ENCODE measurements at places on chromosomes 16 and 17.

GRCh38 chr17:71613996-71614395 is 506.8 kb upstream of the SOX9 start:
- no peak for DNase-seq

DNA sequence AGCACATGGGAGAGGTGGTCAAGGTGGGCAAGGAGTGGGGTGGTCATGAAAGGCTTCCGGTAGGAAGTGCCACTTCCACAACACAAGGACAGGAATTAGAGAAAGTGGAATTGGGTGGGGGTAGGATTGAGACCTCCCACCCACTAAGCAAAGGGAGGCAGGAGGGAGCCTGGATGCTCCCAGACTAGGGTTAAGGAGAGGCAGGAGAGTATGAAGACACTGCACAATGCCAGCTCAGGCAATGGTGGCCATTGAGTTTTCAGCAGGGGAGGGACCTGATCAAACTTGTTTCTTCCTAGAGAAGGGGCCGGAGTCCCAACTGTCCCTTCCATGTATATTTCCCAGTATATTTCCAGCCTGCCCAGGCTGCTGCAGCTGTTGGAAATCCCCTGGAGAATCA is 3.1 kb upstream of the RAB11FIP4 start:
- no peak for DNase-seq

DNA sequence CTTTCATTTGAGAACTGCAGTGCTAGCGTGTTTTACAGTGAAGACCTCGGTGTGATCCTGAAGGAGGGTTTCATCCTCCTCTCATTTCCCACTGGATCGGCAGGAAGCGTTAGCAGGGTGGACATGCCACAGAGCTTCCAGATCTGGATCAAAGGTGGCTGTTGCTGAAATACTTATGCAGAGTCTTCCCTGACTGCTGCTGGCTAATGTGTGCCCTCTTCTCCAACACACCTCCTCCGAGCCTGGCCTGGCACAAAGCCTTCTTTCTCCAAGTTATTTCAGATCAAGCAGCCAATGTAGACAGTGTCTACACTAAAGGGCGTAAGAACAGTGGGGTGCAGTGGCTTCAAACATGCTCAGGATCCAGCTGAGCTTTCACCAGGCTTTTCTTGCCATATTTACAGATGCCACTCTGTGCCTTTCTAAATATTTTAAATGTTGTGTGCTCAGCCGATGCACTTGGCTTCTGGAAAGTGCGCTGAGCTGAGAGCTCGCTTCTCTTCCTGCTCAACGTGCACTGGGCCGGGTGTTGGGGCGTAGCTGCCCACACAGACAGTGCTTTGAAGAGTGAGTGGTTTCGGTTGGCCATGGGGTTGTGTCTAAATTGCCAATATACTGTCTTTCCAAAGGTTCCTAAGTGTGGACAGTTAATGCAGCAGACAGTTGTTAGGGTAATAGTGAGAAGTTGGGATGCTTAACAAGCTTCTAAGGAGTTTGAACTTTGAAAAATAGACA is 2.1 kb downstream of the ZNF750 start:
- DNase-seq: no peak

GRCh38 chr17:10415161-10415560 is 6.6 kb downstream of the MYH8 start:
- no peak for DNase-seq

GRCh38 chr16:4641895-4642294 is 17.3 kb downstream of the MGRN1 start:
- no peak for DNase-seq

DNA sequence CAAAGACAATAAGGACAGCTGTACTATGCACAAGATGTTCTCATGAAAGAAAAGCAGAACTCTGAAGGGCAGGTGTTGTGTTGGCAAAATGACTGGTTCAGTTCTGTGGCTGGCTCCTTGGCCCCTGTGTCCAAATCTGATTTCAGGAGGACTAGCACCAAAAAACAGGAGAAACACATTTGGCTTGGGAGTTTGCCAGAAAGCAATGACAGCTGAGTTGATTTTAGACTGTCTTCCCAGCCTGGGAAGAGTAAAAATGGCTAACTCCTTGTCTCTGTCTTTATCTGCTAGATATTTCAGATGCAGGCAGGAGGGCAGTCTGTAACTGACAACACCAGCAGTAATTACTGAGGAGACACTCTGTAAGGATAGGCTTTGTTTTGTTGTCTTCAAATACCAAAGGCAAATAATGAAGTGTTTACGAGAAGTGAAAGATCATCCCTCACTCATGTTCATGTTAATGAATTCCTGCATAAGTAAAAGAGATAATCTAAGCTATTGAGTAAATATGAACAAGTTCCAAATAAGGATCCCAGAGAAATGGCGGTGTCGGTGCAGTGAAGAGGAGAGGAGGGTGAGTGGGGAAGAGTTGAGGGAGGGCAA is 989.0 kb downstream of the CDH11 start:
- DNase-seq: no peak

- DNase-seq: no peak
These were observed 43.7 kb downstream of the SEC14L1 start for GRCh38 chr17:77184474-77184873.

GRCh38 chr16:9331503-9331902 is 240.1 kb downstream of the HAPSTR1 start:
- no peak for DNase-seq

GRCh38 chr16:58049232-58050185 is 24.0 kb downstream of the MMP15 start:
- DNase-seq: no peak

GRCh38 chr16:24013864-24014645 is 178.3 kb downstream of the PRKCB start:
- DNase-seq: no peak

GRCh38 chr17:13643180-13643579 is 41.5 kb upstream of the HS3ST3A1 start:
- DNase-seq: no peak

DNA sequence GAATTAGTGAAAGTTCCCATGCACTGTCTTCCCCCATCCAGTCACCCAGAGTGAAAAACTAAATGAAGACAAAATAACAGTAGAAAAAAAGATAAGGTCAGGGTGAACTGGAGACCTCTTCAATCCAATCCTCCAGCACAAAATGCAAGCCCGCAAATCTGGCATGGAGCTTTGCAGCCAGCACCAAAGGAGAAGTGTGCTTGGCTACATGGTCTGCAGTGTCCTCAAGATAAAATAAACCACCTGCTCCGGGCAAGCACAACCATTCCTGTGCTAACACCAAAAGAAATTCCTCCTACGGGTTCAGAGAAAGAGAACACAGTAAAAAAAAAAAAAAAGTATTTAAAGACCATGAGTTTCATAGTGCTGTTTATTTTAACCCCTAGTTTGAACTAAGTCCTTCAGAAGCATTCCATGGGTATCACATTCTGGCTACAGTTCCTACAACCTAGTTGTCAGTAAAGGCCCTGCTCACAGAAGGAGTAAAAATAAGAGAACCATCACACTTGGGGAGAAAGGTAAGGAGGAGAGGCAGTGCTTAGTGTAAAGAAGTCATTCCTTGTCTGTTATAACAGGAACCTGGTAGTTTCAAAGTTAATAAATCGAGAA is 109.1 kb downstream of the GAS7 start:
- DNase-seq: no peak

DNA sequence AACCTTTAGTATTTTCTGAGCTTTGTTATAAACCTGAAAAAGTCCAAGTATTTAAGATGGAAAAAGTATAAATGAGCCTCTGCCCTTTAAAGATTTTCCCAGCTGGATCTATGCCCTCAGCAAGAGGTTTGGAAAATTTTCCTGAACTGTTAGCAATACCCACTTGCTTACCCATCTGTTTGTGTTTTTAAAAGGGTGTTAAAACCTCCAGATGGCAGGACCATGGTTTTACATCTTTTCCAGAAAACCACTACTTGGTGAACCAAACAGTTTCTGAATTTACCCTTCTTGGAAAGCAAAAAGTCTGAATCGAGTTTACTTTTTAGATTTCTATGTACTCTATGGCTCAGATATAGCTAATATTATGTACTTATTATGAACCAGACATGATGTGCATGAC is 719 bp downstream of the PMFBP1 start:
- no peak for DNase-seq

- DNase-seq: no peak
These were observed 47.1 kb downstream of the VMP1 start for GRCh38 chr17:59754552-59754951.

DNA sequence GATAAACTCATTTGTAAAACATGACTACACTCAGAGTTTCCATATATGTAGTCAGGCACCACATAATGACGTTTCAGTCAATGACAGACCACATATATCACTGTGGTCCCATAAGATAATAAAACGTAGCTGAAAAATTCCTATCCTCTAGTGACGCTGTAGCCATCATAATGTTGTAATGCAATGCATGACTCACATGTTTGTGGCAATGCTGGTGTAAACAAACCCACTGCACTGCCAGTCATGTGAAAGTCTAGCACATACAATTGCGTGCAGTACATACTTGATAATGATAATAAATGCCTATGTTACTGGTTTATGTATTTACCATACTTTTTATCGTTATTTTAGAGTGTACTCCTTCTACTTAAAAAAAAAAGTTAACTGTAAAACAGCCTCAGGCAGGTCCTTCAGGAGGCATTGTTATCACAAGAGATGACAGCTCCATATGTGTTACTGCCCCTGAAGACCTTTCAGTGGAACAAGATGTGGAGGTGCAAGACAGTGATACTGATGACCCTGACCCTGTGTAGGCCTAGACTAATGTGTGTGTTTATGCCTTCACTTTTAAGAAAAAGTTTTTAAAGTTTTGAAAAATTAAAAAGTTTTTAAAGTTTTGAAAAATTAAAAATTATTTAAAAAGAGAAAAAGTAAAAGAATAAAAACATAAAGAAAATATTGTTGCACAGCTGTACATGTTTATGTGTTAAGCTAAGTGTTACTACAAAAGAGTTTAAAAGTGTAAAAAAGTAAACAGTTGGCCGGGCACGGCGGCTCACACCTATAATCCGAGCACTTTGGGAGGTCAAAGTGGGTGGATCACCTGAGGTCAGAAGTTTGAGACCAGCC is 9.0 kb downstream of the STAT5B start:
- DNase-seq: no peak
